Central memory CD8-positive, alpha-beta T cell (primary cell): ENCODE measurements at places on chromosomes 3 and 15.

DNA sequence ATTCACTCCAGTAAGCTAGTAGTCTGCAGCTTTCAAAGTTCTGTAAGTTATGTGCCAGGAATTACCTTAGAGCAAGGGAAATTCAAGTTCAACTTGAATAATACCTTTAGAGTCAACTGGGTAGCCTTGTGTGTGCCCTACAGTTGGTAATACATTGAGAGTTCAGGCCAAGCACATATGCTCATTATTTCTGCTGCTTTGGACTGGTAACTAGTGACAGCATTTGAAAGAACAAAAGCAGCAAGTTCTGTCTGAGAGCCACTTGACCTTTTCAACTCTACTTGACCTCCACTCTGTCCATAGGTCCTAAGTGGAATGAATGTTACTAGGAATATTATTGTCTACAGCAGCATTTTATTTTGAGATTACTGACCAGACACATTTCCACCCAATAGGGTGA, 723.5 kb downstream of the NLGN1 start:
- no peak for DNase-seq

DNA sequence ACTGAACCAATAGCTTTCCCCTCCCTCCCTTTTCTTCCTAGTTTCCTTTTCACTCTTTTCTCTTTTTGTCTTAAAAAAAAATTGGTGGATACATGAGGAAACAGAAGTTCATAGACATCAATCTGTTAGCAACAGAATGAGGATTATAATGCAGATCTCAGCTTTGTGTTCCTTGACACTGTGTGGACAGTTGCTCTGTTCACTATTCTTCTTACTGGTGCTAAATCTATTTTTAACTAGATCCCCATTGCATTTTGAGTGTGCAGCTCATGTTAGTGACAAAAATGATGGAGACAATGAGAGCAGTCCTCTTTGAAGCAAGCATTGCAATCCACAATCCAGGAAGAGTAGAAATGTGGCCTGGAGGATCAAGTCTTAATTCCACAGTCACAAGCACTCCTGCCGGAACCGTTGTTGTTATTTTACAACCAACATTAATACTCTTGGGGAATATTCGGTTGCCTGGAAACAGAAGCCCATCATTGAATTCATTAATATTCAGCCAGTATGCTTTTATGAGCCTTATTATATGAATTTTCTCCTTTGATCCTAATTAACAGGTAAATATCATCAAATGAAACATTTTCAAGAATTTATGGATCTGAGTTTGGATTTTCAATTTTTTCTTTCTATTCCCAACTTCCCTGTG, 1016.8 kb downstream of the NTRK3 start:
- no peak for DNase-seq

- no peak for DNase-seq
Observed at GRCh38 chr3:189430166-189430565, 201.0 kb upstream of the TP63 start.

- no peak for DNase-seq
Observed at GRCh38 chr3:37286569-37286968, 112.2 kb upstream of the LRRFIP2 start.

DNA sequence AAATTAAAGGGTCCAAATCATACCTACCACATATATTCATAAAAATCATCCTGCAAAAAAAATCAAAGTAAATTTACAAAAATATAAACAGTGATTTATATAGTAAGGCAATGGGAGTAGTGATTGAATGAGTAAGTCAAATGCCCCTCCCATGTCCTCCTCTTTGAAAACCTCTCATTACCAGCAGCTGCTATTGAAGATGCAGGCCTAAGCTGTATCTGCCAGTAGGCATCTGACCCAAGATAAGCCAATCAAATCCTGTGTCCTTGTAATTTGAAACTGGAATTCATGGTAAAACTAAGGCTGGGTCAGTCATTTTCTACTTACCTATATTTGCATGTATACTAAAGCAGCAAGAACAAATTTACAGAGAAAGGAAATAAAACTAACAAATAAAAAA, 60.4 kb upstream of the POU1F1 start:
- no peak for DNase-seq

DNA sequence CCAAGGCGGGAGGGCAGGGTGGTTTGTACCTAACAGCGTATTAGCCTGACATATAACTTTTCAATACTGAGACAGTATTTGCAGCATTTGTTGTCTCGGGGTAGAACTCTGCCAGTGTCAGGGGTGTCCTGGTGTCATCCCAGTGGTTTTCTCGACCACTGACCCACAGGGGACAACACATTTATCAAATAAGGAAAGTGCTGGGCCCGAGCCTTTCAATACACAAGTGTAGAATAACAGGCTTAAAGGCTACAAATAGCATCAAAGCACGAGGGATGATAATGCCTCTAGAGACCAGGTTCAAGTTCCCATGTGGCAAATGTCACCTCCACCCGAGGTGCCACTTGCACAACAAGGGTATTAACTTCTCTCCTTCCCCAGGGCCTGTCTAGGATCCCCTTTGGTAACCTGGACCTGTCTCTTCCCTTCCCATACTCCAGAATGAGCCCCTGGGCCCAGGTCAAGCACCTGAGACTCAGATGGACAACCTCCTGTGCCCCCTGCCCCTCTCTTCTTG, 9.5 kb upstream of the SLC6A6 start:
- no peak for DNase-seq

- DNase-seq, result no peak
Observed at GRCh38 chr3:116140100-116140689, 305.1 kb downstream of the LSAMP start.

DNA sequence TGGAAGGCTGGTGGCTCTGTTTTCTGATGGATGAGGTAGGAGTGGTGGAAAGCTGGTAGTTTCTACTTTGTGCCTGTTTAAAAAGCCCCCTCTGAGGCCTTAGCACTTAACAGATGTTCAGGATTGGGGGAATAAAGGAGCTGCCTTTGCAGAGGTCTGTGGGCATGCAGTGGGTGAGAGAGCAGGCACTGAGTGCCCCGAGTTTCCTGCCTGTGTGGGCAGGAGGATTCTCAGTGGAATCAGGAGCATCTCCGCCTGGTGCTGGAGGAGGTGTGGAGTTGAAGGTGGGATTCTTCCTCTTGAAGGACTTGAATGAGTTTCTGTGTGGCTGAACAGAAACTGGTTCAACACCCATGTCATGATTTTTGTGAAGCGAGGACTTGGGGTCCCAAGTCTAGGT, 74.3 kb downstream of the IGF1R start:
- DNase-seq, result no peak

- DNase-seq, result no peak
Observed at GRCh38 chr15:95152741-95153140, 921.4 kb downstream of the MCTP2 start.

DNA sequence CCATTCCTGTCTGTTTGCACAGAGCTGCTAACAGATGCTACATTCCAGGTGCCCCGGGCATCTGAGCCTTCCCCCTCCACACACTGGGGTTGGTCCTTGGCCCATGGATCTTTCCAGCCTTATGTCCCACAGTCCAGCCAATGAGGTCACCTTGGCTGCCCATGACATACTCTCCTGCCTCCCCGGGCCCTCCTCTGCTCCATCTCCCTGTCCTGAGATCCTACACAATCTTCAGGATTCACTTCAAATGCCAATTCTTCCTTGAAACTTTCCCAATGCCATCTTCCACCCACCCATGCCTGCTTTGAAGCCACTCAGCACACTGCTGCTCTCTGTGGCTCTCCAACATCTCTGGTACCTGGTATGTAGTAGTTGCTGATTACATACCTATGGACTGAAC, 4.3 kb downstream of the CHRNA3 start:
- DNase-seq, result no peak

DNA sequence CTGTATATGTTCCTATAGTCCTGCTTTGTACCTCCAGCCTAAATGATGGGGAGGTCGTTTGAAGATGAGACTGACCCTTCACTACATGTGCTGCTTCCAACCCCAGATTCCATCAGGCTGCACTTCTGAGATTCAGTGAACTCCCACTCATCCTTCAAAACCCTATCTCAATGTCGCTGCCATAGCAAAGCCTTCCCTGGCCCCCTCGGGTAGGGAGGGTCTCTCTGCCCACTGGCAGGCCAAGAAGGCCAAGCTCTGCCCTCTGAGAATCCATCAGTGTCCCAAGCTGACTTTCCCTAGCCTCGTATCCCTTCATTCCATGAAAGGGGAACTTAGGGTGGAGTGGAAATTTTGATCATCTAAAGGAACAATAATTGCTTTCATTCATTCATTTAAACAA, 35.4 kb downstream of the TPRA1 start:
- DNase-seq, result no peak

- DNase-seq, result no peak
Observed at GRCh38 chr3:186461141-186461540, 83.0 kb downstream of the CRYGS start.

- no peak for DNase-seq
Observed at GRCh38 chr3:146747928-146748327, 142.8 kb upstream of the PLSCR5 start.

- DNase-seq, result no peak
Observed at GRCh38 chr3:154137036-154137435, 15.8 kb downstream of the ARHGEF26 start.

DNA sequence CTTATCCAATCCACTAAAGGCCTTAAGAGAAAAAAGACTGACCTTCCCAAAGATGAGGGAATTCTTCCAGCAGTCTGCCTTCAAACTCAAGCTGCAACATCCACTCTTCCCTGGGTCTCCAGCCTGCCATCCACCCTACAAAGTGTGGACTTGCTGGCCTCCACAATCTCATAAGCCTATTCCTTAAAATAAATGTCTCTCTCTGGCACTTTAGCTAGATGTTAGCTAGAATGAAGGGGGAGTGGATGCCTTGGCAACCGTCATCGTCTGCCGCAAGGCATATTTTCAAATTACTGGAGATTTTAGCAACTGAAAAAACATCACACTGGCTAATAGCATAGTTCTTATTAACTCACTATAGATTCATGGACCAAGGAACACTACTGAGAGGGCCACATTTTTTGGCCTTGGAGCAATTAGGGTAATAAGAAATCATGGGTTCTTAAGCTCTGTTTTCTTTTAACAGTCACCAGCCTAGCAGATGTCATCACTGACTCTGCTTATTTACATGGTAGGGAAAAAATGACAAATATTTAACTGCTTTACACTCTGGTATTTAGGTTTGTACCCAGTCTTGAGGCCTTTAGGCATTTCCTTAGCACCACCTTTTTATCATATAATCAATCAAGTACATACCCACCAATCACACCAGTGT, 245.3 kb downstream of the MYRIP start:
- DNase-seq, result no peak

DNA sequence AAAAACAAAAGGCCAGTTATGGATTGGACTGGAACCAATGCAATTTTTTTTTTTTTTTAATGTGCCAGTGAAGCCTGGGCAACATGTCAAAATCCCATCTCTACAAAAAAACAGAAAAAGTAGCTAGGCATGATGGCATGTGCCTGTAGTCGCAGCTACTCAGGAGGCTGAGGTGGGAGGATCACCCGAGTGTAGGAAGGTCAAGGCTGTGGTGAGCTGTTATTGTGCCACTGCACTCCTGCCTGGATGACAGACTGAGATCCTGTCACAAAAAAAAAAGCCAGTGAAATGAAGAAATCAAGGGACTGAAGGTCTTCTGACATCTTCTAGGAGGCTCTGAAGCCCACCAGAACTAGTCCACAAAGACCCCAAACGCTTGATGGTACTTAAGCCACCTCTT, 101.2 kb downstream of the IQSEC1 start:
- no peak for DNase-seq

DNA sequence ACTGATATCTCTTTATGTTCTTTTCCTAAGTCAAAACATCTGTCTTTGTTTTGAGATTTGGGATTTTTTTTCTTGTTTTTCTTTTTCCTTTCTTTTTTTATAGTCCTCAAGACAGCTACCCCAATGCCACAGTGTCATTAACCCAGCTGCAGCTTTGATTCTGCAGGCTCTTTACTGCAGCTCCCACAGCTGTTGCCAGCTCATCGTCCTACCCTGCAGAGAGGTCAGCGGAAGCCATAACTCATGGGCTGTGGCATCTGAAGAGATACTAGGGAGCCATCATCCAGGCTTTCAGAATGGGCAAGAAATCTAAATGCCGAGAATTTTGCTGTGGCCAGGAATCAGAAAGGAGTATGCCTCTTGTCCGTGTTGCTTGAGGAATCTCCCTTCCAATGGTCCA, 44.3 kb upstream of the SLC24A5 start:
- no peak for DNase-seq

GRCh38 chr3:100761951-100762350, 52.7 kb downstream of the TFG start:
- no peak for DNase-seq

DNA sequence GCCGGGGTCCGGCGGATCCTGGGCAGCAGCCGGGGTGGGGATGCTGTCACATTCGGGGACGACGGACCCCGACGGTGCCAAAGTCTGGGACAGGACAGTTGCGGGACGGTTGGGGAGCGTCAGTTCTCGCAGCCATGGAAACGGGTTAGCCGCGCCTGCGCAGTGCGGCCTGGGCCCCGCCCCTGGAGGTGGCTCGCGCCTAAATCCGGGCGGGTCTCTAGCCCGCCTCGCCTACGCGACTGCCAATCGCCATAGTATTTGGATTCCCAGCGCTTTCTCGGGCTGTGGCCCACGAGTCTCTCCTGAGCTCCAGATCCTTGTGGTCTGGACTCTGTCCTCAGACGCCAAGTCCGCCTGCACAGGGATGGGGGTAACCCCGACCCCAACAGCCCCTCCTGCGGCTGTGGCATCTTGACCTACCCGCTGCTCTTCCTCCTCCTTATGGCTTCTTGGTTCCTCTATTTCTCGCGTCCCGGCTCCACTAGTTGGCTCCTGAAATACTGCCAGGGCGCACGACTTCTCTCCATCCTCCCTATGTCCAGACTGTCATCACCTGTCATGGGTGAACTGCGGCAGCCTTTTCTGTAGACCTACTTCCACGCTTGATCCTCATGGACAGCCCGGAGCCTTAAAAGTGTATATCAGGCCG, at the start of gene ZMYND10:
Gene ZMYND10, minus strand, starts transcription at position 147 of the 649 bp plus-strand sequence. CDS start 153 bp downstream, outside the sequence.
- DNase-seq, result peak; percentile 50

DNA sequence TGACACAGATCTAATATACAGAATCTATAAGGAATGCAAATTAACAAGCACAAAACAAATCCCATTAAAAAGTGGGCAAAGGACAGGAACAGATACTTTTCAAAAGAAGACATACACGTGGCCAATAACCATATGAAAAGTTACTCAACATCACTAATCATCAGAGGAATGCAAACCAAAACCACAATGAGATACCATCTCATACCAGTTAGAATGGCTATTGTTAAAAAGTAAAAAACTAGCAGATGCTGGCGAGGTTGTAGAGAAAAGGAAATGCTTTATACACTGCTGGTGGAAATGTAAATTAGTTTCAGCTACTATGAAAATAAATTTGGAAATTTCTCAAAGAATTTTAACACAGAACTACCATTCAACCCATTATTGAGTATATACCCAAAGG, 50.7 kb downstream of the ADAMTS17 start:
- DNase-seq, result no peak

DNA sequence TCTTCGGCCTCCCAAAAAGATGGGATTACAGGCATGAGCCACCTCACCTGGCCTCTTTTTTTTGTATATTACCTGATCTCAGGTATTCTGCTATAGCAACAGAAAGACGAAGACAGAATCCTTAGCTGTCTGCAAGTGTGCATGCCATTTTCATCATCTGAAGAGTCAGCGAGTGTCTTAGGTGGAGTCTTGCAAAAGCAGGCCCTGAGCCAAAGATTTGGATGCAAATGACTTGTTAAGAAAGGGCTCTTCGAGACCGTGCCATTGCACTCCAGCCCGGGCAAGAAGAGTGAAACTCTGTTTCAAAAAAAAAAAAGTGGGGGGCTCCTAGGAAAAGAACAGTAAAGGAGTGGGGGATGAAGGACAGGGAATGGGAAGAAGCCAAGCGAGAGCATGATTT, 10.2 kb upstream of the TRIM69 start:
- DNase-seq, result no peak

GRCh38 chr3:34852844-34853439, 786.4 kb upstream of the ARPP21 start:
- DNase-seq, result no peak
